Epithelial cell of alveolus of lung (primary cell): ENCODE measurements at places on chromosomes 6 and 20. TPM values are rescaled to one million over a fixed set of nuclear protein-coding genes. Genes with fewer than 3 reads are reported as not detected.

WFDC12 gene
- total RNA-seq: not detected in 2 replicates

FAXC gene
- total RNA-seq: 2.2 and 3.8 TPM in 2 replicates

HACE1 gene
- 8.8 and 11.3 TPM in 2 replicates for total RNA-seq

VARS2 gene
- total RNA-seq: 14.1 and 14.5 TPM in 2 replicates

ELOVL2 gene
- 0.16 and 2.1 TPM in 2 replicates for total RNA-seq

PLEKHG1 gene
- total RNA-seq: 2.7 and 3.7 TPM in 2 replicates

GUCA1A gene
- 0.26 TPM in 1 of 2 replicates, not detected in the other for total RNA-seq

ELOVL4 gene
- total RNA-seq: 7.1 and 9.0 TPM in 2 replicates

CARMIL1 gene
- total RNA-seq: 3.4 and 7.6 TPM in 2 replicates

TPX2 gene
- 35.1 and 61.2 TPM in 2 replicates for total RNA-seq

NR2E1 gene
- total RNA-seq: not detected in 2 replicates

LRP11 gene
- 51.3 and 60.8 TPM in 2 replicates for total RNA-seq

SCUBE3 gene
- total RNA-seq: 0.16 and 0.26 TPM in 2 replicates

EYS gene
- not detected in 2 replicates for total RNA-seq

SLC26A8 gene
- not detected in 2 replicates for total RNA-seq

ASIP gene
- total RNA-seq: not detected in 2 replicates

SMPDL3A gene
- total RNA-seq: 9.2 and 42.0 TPM in 2 replicates

CST9L gene
- not detected in 2 replicates for total RNA-seq

MOXD1 gene
- 16.0 and 20.6 TPM in 2 replicates for total RNA-seq

PGC gene
- total RNA-seq: 0.24 TPM in 1 of 2 replicates, not detected in the other

SIRPB1 gene
- 0.78 TPM in 1 of 2 replicates, not detected in the other for total RNA-seq

WRNIP1 gene
- 41.5 and 46.2 TPM in 2 replicates for total RNA-seq

FRK gene
- 0.32 and 0.52 TPM in 2 replicates for total RNA-seq

RSPH9 gene
- total RNA-seq: 0.24 and 0.78 TPM in 2 replicates

CLDN20 gene
- not detected in 2 replicates for total RNA-seq

COL12A1 gene
- total RNA-seq: 110 and 455 TPM in 2 replicates

TRERF1 gene
- total RNA-seq: 5.9 and 11.9 TPM in 2 replicates

TMEM200A gene
- 5.0 and 30.8 TPM in 2 replicates for total RNA-seq

ENPP4 gene
- total RNA-seq: 0.39 and 0.96 TPM in 2 replicates

PCSK2 gene
- total RNA-seq: 0.48 TPM in 1 of 2 replicates, not detected in the other

THEMIS gene
- 0.13 TPM in 1 of 2 replicates, not detected in the other for total RNA-seq

SOX4 gene
- 31.9 and 69.9 TPM in 2 replicates for total RNA-seq

TFEB gene
- total RNA-seq: 7.4 and 7.8 TPM in 2 replicates

TGM2 gene
- total RNA-seq: 221 and 262 TPM in 2 replicates

RSPH4A gene
- total RNA-seq: 0.40 TPM in 1 of 2 replicates, not detected in the other

COL21A1 gene
- 1.0 and 9.6 TPM in 2 replicates for total RNA-seq

PERP gene
- total RNA-seq: 27.6 and 45.8 TPM in 2 replicates

RGS17 gene
- 12.4 and 14.4 TPM in 2 replicates for total RNA-seq

SLC32A1 gene
- total RNA-seq: not detected in 2 replicates

ARFGEF3 gene
- total RNA-seq: 0.08 and 0.39 TPM in 2 replicates

CGA gene
- total RNA-seq: not detected in 2 replicates

SNAI1 gene
- 11.7 and 12.4 TPM in 2 replicates for total RNA-seq

NHSL1 gene
- total RNA-seq: 15.1 and 22.0 TPM in 2 replicates

DUSP22 gene
- 11.5 and 13.7 TPM in 2 replicates for total RNA-seq

C20orf204 gene
- 0.13 and 2.0 TPM in 2 replicates for total RNA-seq

UST gene
- total RNA-seq: 8.9 and 10.5 TPM in 2 replicates

BANF2 gene
- not detected in 2 replicates for total RNA-seq

NT5E gene
- total RNA-seq: 27.9 and 111 TPM in 2 replicates

PLA2G7 gene
- 0.13 TPM in 1 of 2 replicates, not detected in the other for total RNA-seq

CNR1 gene
- 0.64 TPM in 1 of 2 replicates, not detected in the other for total RNA-seq

LY6G6F gene
- total RNA-seq: not detected in 2 replicates

SNX14 gene
- 53.5 and 69.3 TPM in 2 replicates for total RNA-seq

RBPJL gene
- not detected in 2 replicates for total RNA-seq

MTG2 gene
- total RNA-seq: 16.2 and 40.8 TPM in 2 replicates

TSPO2 gene
- not detected in 2 replicates for total RNA-seq

TAGAP gene
- total RNA-seq: 0.13 TPM in 1 of 2 replicates, not detected in the other

ACSS1 gene
- total RNA-seq: 3.0 and 3.2 TPM in 2 replicates

CST9 gene
- total RNA-seq: not detected in 2 replicates

TOX2 gene
- total RNA-seq: 50.7 and 78.0 TPM in 2 replicates
